ENCODE measurements at places on chromosomes 6 and 20. TPM values are rescaled to one million over a fixed set of nuclear protein-coding genes. Genes with fewer than 3 reads are reported as not detected.

CDH4 gene
- polyA plus RNA-seq: 1.2 TPM

SULF2 gene
- polyA plus RNA-seq: 1.1 TPM

FAM217A gene
- polyA plus RNA-seq: not detected

PHF1 gene
- polyA plus RNA-seq: 24.5 TPM

ABHD16A gene
- polyA plus RNA-seq: 48.0 TPM

KIFC1 gene
- 4.0 TPM for polyA plus RNA-seq

MUCL3 gene
- polyA plus RNA-seq: not detected

TFAP2D gene
- not detected for polyA plus RNA-seq

NR2E1 gene
- not detected for polyA plus RNA-seq

PEX6 gene
- 12.5 TPM for polyA plus RNA-seq

GRM1 gene
- polyA plus RNA-seq: not detected

SLPI gene
- 3.7 TPM for polyA plus RNA-seq

TAF8 gene
- polyA plus RNA-seq: 6.9 TPM

UBE2C gene
- 78.4 TPM for polyA plus RNA-seq

ARMH2 gene
- polyA plus RNA-seq: not detected

VSTM2L gene
- polyA plus RNA-seq: 5.1 TPM
